ENCODE measurements at places on chromosomes 16 and 17. TPM values are rescaled to one million over a fixed set of nuclear protein-coding genes. Genes with fewer than 3 reads are reported as not detected.

- DNase-seq: no peak
These were observed 4.2 kb downstream of the CDK3 start for GRCh38 chr17:76004750-76005262.

GRCh38 chr16:87420026-87421002 lies 28.2 kb downstream of the MAP1LC3B start:
- DNase-seq: no peak

LYRM9 gene
- total RNA-seq: 9.8 TPM

GRCh38 chr16:13931845-13932244 lies 11.9 kb downstream of the ERCC4 start:
- DNase-seq: no peak

- DNase-seq: peak; percentile 32
These were observed 20.3 kb downstream of the KIFC3 start for GRCh38 chr16:57781741-57782606.

DNA sequence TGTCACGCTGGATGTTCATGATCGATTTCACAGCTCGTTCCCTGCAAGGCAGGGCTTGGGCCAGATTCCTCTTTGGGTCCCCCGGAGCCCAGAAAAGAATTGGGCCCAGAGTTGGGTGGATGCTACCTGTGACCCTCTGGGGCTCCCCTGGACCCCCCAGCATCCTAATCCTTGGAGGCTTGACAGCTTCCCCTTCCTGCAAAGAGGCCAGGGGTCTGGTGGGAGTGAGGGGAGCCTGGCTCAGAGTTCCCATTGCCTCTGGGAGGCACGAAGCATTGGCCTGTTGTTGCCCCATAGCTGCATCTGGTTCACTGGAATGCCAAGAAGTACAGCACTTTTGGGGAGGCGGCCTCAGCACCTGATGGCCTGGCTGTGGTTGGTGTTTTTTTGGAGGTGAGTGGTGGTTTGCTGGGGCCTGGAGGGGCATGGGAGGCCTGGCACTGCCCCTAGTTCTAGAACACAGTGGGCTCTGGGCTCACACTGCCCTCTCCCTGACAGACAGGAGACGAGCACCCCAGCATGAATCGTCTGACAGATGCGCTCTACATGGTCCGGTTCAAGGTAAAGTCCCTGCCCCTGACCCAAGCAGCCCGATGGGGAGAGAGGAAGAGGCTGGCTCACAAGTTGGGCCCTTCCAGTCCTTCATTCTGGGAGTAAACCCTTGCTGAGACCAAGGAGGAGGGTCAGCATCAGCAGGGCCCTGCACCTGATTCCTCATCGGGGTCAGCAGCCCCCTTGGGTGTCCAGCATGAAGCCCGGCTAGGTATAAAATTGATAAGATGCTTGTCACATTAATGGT lies 7.2 kb downstream of the CA7 start:
- no peak for DNase-seq

NHLRC4 gene
- total RNA-seq: not detected

- DNase-seq: no peak
These were observed 22.1 kb upstream of the FASN start for GRCh38 chr17:82120148-82120547.

DNA sequence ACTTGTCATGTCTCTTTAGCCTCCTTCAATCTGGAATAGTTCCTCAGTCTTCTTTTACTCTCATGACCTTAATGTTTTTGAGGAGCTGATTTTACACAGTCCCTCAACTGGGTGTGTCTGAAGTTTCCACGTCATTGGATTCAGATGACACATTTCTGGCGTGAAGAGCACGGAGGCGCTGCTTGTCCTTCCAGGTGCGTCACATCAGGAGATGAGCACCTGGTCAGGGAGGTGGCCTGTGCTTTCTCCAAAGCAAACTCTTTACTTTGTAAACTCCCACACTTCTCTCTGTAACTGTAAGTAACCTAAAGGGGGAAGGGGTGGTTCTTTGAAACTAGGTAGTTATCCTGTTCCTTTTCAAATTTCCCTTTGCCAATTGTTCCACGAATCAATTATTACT lies 52.5 kb upstream of the MNT start:
- DNase-seq: no peak

SLC47A1 gene
- 0.50 TPM for total RNA-seq

DNA sequence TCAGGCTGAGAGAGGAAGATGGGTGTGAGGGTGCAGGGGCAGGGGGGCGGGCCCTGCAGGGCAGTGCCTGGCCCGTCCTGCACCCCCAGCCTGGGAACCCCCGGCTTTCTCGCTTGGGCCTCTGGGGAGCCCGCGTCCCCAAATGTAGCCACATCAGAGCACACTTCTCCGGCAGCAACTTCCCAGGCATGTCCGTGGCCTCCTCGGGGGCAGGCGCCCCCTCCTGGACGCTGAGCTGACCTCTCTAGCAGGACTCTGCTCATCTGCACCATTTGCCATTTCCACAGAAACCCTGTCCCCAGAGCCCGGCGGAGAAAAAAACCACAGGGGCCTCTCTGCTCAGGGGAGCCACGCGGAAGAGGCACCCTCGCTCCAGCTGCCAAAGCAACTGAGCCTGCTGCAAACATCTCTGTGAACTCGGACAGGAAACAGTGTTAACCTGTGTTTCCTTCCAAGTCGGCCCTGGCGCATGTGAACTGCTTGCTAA lies 63.4 kb downstream of the KLHDC4 start:
- no peak for DNase-seq

DNA sequence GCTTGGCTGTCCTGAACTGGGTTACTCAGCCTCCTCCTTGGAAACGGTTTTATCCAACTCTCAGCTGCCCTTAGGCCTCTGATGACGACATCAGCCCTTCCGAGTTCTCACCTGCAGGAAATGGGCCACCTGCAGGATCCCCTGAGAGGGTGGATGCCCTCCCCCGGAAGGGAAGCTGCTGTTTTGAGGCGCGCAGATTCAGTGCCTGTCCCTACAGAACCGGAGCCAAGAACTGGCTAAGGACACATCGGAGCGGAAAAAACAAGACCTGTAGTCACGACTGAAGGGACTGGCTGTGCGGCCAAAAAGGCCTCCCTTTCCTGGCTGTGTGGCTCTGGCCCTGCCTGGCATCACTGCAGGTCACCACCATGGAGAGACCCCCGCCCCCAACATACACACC lies 11.7 kb upstream of the C16orf95 start:
- peak; percentile 14 for DNase-seq

KRT10 gene
- total RNA-seq: 2.8 TPM

TERB1 gene
- total RNA-seq: not detected

MYCBPAP gene
- total RNA-seq: 0.43 TPM

DNA sequence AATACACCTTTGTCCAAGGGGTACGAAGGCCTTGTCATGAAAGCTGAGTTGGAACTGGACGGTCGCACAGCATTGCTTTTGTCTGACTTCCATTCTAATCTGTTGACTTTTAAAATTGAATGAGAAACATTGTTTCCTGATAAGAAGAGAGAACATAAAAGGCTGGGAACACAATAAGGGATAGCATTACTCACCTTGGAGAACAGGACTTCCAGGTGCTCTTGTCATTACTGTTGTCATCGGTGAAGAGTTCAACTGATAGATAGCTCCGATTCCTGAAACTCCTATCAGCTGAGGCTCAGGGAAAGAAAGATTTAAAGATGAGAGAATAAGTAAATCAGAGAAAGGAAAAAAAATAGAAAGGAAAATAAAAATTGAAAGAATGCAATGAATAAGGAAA lies 351.1 kb downstream of the KCNJ2 start:
- no peak for DNase-seq

- DNase-seq: no peak
These were observed 57.7 kb downstream of the GTF3C1 start for GRCh38 chr16:27491894-27492587.

P3H4 gene
- 30.5 TPM for total RNA-seq

NGFR gene
- total RNA-seq: 25.5 TPM

LITAFD gene
- not detected for total RNA-seq
